ENCODE measurements at places on chromosomes 2 and 18.

DNA sequence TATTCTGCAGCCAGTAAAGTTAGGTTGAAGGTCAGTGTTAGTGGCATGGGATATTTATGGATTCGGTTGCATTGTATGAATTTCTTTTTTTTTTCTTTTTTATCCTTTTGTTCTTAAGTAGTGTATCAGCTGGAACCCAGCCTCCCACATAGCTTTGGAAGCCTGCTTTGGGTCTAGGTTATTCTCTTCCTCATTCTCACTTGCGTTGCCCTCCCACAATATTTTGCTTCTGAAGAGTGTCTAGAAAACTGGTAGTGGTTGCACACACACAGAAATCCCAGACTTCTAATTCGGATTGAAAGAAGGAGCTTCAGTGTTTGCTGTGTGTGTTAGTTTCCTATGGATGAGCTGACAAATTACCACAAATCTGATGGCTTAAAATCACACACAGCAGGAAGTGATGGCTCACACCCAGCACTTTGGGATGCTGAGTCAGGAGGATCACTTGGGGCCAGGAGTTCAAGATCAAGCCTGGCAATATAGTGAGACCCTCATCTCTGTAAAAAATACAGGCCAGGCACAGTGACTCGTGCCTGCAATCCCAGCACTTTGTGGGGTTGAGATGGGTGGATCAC lies 104.8 kb downstream of the ARL4C start:
- DNase-seq = no peak

DNA sequence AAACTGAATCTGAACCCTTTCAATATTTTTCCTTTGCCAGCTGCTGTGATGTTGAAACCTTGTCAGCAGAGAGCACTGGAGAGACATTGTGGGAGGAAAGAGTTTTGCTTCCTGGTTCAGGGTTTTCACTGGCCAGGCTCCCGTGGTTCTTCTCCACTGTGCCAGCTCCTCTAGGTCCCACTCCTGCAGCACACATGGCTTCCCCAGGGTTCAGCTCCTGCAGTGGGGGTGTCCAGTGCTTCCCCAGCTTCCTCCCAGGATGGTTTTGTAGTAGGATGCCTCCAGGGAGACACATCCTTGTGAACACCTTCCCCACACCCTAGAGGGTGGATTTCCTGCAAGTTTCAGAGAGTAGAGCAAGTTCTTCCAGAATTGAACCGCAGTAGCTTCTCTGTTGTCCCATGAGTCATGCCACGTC lies 24.0 kb upstream of the SULT1C3 start:
- DNase-seq = no peak

DNA sequence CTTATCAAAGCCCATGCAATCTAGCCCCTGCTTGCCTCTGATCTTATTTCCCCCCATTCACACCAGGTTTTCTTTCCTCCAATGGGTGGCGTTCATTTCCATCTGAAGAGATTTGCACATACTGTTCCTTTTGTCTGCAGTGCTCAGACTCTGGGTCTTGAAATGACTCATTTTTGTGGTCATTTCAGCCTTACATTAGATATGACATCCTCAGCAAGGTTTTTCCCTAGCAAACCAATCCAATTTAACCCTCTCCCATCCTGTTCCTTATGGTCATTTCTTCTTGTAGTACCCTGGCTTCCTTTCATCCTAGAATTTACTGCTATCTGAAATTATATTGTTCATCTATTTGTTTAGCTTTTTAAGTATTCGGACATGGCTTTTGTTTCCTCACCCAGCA lies 42.5 kb upstream of the SCN1A start:
- no peak for DNase-seq

DNA sequence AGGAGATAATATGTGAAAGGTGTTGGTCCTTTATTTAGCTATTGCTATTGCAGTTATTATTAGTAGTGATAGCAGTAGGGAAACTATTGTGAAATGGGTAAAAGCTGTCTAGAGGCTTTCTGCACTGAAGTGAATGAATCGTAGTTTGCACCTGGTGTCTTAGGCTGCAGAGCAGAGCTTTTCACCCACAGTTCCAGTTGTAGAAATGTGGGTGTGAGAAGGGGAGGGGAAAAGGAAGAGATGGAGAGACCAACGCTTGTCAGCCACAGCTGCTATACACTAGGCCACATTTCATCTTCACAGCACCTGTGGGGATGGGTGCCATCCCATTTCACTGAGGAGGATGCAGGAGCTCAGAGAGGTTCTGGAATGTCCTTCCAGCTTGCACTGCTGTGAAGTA lies 50.0 kb downstream of the TRPM8 start:
- no peak for DNase-seq

DNA sequence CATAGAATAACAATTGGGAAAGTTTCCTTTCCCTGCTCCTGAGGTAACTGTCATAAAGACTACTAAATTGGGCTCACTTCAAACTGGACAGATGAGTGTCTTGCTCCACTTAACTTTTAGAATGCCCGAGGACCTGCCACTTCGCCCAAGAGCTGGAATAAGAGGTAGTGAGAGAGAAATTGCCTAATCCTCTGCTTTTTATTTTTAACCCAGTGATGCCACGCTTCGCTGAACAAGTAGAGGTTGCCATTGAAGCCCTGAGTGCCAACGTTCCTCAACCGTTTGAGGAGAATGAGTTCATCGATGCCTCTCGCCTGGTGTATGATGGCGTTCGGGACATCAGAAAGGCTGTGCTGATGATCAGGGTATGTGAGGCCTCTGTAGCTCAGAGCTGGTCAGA lies 269.4 kb upstream of the LRRTM1 start:
- no peak for DNase-seq

GRCh38 chr18:9575558-9575957 lies 38.8 kb downstream of the PPP4R1 start:
- DNase-seq = no peak

- no peak for DNase-seq
Measured at GRCh38 chr2:49255409-49255971, 101.2 kb upstream of the FSHR start.

DNA sequence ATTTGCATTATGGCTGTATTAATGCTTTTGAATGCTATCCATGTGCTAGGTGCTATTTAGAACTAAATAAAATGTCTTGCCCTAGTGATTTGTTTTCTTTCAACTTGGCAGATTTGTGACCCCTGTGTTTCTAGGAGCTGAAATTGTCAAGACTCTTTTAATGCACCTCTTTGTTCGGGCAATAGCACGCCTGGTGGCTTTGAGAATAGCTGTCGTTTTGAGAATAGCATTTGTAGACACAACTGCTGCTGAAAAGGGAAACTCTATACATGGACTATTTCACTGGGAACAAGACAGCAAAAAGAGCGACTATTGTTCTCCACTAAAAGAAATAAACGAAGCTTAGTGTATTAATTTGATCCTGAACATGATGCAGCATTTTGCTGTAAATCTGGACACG lies 352.1 kb upstream of the ZNF521 start:
- DNase-seq = no peak

DNA sequence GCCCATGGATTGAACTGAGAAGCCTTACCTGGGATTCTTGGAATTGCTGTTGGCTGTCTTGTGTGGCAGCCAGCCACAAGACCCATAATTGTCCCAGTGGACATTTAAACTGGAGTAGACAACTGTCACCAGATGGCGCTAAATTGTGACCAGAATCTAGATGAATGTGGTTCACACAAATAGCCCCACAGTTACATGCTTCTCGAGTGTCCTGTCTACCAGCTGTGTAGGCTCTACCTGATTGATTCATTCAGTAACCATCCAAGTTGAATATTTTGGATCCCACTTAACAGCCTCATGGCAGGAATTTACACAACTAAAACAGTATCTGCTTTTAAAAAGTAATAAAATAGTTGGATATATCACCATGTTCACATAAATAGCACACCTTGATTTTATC lies 73.2 kb downstream of the MAP4K4 start:
- no peak for DNase-seq

DNA sequence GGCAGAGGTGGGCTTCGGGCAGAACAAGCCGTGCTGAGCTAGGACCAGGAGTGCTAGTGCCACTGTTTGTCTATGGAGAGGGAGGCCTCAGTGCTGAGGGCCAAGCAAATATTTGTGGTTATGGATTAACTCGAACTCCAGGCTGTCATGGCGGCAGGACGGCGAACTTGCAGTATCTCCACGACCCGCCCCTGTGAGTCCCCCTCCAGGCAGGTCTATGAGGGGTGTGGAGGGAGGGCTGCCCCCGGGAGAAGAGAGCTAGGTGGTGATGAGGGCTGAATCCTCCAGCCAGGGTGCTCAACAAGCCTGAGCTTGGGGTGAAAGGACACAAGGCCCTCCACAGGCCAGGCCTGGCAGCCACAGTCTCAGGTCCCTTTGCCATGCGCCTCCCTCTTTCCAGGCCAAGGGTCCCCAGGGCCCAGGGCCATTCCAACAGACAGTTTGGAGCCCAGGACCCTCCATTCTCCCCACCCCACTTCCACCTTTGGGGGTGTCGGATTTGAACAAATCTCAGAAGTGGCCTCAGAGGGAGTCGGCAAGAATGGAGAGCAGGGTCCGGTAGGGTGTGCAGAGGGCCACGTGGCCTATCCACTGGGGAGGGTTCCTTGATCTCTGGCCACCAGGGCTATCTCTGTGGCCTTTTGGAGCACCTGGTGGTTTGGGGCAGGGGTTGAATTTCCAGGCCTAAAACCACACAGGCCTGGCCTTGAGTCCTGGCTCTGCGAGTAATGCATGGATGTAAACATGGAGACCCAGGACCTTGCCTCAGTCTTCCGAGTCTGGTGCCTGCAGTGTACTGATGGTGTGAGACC lies at the start of gene PROC:
PROC (plus strand) TSS at position 128 of the 812 bp plus-strand sequence. CDS start 1,516 bp downstream, outside the sequence.
- no peak for DNase-seq

DNA sequence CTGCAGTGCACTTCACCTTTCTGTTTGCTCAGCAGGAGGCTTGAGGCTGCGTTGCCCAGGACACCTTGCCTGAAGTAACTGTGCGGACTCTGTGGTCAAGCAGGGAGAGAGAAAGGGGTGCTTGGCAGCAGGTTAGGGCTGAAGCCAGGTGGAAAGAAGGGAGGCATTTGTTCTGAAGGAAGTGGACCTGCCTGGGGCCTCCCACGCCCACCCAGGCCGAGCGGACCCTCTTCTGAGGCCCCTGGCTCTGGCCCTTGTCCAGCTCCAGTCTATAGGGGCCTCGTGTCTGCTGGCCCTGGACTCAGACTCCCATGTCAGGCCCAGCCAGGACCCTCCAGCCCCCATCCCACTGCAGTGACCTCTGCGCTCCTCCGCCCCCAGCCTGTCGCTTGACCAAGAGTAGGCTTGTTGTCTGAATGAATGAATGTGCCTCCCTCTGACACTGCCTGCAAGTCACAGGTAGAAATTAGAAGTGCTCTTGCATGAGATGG lies 2.5 kb downstream of the SNED1 start:
- DNase-seq = no peak

DNA sequence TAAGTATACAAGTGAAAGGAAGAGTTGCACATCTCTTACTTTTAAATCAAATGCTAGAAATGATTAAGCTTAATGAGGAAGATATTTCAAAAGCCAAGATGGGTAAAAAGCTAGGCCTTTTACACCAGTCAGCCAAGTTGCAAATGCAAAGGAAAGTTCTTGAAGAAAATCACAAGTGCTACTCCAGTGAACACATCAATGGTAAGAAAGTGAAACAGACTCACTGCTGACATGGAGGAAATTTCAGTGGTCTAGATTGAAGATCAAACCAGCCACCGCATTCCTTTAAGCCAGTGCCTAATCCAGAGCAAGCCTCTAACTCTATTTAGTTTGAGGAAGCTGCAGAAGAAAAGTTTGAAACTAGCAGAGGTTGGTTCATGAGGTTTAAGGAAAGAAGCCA lies 79.1 kb downstream of the RBBP8 start:
- no peak for DNase-seq

- DNase-seq = no peak
Measured at GRCh38 chr2:138564586-138565229, 63.1 kb downstream of the SPOPL start.

DNA sequence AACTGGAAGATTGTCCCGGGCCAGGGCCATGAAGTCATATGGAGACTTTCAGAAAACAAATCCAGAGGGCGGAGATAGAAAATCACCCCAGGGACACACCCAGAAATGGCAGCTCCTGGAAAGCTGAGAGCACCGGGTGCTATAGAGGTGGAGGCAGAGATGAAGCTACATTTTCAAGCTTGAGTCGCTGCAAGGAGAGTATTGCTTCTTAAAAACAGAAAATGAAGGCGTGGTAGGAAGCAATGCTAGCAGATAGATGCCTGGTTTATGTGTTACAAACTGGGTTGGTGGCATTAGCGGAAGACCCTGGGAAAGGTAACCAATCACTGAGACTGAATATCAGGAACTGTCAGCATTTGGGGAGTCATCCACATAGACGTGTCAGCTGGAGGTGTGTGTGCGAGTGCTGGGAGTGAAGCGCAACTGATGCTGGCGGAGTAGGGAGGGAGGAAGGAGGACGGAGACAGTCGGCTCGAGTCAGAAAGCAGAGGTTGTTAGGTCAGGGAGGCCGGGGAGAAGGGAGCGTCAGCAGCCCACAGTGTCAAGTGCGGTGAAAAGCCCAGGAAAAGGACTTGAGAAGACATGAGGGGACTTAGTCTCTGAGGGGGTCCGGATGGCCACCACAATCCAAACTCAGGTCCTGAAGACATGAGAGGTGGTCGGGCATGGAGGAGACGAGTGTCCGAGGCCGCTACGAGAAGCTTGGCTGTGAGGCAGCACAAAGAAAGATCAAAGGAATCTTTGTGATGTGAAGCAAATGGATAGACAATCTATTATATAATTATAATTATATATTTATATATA lies 45.4 kb downstream of the C18orf63 start:
- no peak for DNase-seq
